ENCODE measurements at places on chromosomes 1 and 21. TPM values are rescaled to one million over a fixed set of nuclear protein-coding genes. Genes with fewer than 3 reads are reported as not detected.

The ACTL8 gene
- total RNA-seq, result 0.12 TPM

The PLA2G2C gene
- total RNA-seq, result under 0.01 TPM

The SLC1A7 gene
- total RNA-seq, result 0.12 TPM

The AMY2B gene
- 7.1 TPM for total RNA-seq

The RPTN gene
- total RNA-seq, result not detected

The CFHR1 gene
- total RNA-seq, result 0.25 TPM

The TLCD4 gene
- total RNA-seq, result 0.75 TPM

All from uterine smooth muscle cell (primary cell).